ENCODE measurements at places on chromosomes 1 and 21. TPM values are rescaled to one million over a fixed set of nuclear protein-coding genes. Genes with fewer than 3 reads are reported as not detected.

The GJA8 gene
- total RNA-seq = not detected

The TIAM1 gene
- total RNA-seq = 1.0 TPM

The SLC2A5 gene
- 0.77 TPM for total RNA-seq

The RGS21 gene
- not detected for total RNA-seq

The IL22RA1 gene
- total RNA-seq = 9.7 TPM

The LCE1D gene
- total RNA-seq = not detected

The IGSF3 gene
- 15.6 TPM for total RNA-seq

The GNG12 gene
- total RNA-seq = 66.8 TPM

The KANK4 gene
- 0.28 TPM for total RNA-seq

The SPRR2A gene
- total RNA-seq = not detected

The CD5L gene
- not detected for total RNA-seq

Data from A549 treated with AZD2906 at 1 μM for 4 hours (cell line).